ENCODE measurements at places on chromosomes 13 and 19.

DNA sequence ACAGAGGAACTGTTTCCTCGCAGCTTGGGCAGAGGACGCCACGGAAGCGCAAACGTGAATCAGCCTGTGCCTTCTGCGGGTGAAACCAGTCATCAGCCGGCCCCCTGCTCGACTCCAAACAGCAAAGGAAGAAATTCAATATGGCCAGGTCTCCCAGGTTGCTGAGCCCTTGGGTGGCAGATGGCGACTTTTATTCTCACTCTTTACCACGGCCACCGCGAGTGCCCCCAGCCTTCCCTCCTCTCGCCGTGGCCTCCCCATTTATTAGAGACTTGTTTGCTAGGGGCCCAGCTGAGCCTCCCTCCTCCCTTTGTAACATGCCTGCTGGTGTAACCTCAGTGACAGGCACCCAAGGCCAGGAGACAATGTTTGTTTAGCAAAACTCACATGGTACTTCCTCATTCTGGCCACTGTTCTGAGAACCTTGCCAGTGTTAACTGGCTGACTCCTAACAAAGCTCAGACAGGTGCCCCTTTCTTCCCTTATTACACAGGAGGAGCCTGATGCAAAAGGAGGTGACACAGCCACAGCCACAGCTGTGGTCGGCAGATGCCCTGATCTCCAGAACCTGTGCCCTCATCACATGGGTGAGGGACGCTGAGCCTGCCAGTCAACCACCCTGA is 5.8 kb downstream of the RAB20 start:
- peak; percentile 89 for DNase-seq

- DNase-seq, result no peak
These were observed 15.8 kb downstream of the ADPRHL1 start for GRCh38 chr13:113437408-113438010.

DNA sequence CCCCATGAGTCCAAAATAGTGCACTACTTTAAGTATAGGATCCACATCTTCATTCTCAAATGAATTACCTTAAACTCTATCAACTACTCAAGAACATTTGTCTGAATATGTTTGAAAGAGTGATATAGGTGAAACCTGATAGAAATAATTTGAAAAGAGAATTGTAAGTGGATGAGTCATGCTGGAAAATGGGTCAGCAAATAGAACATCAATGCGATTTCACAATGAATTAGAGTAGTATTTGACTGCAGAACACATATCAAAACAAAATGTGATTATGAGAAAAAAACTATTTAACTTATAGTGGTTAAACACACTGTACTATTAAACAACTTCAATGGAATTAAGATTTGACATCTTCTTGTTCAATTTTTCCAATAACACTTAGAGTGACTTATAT is 300.6 kb upstream of the KLHL1 start:
- DNase-seq, result no peak

DNA sequence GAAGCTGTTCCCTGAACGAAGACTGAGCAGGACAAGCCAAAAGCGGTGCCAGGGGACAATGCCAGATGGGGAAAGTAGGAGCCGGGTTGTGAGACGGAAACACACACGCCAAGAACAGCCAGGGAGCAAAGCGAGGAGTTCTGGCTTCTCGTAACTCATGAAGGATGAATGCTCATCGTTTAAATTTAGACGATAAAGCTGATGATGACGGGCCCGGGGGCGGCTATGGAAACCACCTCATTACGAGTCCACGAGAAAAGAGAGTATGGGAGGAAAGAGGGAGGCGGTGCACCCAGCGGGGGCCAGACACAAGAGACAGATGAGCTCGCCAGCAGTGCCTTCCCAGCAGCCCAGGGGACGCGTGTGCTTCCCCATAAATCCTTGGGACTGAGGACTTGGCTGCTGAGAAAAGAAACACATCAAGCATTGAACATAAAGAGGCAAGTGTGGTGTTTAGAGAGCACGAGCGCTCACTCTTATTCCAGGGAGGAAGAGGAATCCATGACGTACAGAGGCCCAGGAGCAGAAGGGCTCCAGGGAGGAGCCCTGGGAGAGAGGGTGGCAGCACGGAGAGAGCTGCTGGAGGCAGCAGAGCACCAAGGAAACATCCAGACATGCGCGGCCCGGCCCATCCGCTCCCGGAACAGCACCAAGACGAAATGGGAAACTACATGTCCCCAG is 70.7 kb downstream of the EPS15L1 start:
- no peak for DNase-seq

- DNase-seq, result no peak
These were observed at the start of gene LRP3 for GRCh38 chr19:33193865-33194362. LRP3 (plus strand) TSS chr19:33194330; CDS start chr19:33194786, 456 bp downstream.

DNA sequence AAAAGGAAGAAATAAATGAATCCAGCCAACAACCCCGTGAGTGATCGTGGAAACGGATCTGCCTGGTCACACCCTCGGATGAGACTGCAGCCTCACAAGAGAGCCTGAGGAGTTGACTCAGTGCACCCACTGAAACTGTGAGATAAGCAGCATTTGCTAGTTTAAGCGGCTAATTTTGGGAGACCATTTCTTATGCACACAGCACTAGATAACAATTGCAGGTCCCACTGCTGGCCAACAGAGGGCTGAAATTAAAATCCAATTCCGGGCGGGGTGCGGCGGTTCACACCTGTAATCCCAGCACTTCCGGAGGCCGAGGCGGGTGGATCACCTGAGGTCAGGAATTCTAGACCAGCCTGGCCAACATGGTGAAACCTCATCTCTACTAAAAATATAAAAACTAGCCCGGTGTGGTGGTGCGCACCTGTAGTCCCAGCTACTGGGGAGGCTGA is 3.6 kb downstream of the UQCR11 start:
- DNase-seq, result no peak

DNA sequence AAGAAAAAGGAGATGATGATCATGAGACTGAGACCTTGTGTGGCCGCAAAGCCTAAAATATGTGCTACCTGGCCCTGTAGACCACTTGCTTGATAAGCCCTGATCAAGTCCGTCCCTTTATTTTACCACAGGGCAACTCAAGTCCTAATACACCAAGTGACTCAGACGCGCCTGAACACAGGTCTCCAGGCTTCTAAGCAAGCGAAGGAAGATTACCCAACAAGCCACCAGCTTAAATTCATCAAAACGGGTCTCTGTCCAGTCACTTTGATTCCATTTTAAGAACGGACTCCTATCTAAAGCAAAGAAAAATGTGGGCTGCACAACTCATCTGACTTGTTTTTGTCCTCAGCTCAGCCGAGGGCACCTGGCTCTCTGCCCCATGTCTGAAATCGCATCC is 26.8 kb downstream of the SLC7A1 start:
- DNase-seq, result no peak

DNA sequence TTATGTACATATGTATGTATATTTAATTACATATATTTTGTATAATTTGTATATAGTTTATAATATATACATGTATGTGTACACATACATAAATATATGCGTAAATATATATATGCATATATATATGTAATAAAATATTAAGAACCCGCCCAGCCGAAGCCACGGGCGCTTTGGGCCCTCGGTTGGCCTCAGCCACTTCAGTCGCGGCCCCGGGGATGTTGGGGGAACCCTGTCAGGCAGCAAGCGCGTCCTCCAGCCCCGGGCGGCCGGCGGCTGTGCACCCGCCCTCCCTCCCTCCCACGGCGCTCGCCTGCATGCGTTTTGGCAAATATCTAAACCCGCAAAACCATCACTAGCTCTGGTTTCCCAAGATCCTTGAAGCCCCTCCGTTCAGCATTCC is 7.9 kb upstream of the ZNF606 start:
- no peak for DNase-seq

- no peak for DNase-seq
These were observed 12.2 kb downstream of the C19orf47 start for GRCh38 chr19:40335855-40336600.

GRCh38 chr13:35672611-35673010 is 196.1 kb upstream of the MAB21L1 start:
- DNase-seq, result no peak

- no peak for DNase-seq
These were observed 13.7 kb downstream of the BCKDHA start for GRCh38 chr19:41411100-41411967.
